CD8-positive, alpha-beta memory T cell (primary cell): ENCODE measurements at places on chromosomes 7 and 10.

GRCh38 chr7:4010923-4011656, 671.0 kb upstream of the FOXK1 start:
- DNase-seq: no peak
- H3K27me3 ChIP-seq: no peaks in the 10 kb centered on the region
- no peak overlapping the region for H3K4me3 ChIP-seq
- no peak overlapping the region for H3K27ac ChIP-seq
- no peaks in the 10 kb centered on the region for H3K4me1 ChIP-seq
- no peaks in the 10 kb centered on the region for H3K36me3 ChIP-seq

GRCh38 chr7:80181411-80181810, 46.8 kb downstream of the GNAI1 start:
- DNase-seq: no peak
- H3K4me3 ChIP-seq: no peak overlapping the region
- H3K4me1 ChIP-seq: no peaks in the 10 kb centered on the region
- no peaks in the 10 kb centered on the region for H3K27me3 ChIP-seq

- DNase-seq: no peak
- H3K4me1 ChIP-seq: no peaks in the 10 kb centered on the region
- no peak overlapping the region for H3K4me3 ChIP-seq
- H3K27me3 ChIP-seq: no peaks in the 10 kb centered on the region
- H3K36me3 ChIP-seq: no peaks in the 10 kb centered on the region
These were observed 5.8 kb downstream of the KCND2 start for GRCh38 chr7:120278773-120279172.

DNA sequence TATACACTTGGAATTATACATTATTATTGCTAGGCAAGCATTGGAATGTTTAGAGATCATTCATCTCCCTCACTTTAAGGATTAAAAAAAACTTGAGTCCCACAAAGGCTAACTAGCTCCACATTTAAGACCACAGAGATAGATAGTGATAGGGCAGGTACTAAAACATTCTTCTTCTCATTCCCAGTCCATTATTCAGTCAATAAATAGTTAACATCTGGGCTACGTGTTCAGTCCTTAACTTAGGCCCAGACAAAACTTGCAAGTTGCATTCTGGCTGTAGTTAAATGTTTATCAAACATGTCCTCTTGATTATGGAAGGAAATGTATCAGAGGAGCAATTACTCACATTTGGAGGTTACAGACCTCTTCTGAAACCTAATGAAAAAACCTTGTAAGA, 2.4 kb downstream of the GNG11 start:
- no peak for DNase-seq
- no peak overlapping the region for H3K4me3 ChIP-seq
- no peaks in the 10 kb centered on the region for H3K36me3 ChIP-seq
- no peaks in the 10 kb centered on the region for H3K4me1 ChIP-seq
- H3K27me3 ChIP-seq: peaks cover 8% of the 10 kb centered on the region
- no peak overlapping the region for H3K27ac ChIP-seq

- no peak for DNase-seq
- H3K36me3 ChIP-seq: no peaks in the 10 kb centered on the region
- H3K27me3 ChIP-seq: no peaks in the 10 kb centered on the region
- no peak overlapping the region for H3K27ac ChIP-seq
- H3K4me1 ChIP-seq: no peaks in the 10 kb centered on the region
- H3K4me3 ChIP-seq: no peak overlapping the region
These were observed 240.2 kb upstream of the CNTNAP2 start for GRCh38 chr7:145876376-145876775.

DNA sequence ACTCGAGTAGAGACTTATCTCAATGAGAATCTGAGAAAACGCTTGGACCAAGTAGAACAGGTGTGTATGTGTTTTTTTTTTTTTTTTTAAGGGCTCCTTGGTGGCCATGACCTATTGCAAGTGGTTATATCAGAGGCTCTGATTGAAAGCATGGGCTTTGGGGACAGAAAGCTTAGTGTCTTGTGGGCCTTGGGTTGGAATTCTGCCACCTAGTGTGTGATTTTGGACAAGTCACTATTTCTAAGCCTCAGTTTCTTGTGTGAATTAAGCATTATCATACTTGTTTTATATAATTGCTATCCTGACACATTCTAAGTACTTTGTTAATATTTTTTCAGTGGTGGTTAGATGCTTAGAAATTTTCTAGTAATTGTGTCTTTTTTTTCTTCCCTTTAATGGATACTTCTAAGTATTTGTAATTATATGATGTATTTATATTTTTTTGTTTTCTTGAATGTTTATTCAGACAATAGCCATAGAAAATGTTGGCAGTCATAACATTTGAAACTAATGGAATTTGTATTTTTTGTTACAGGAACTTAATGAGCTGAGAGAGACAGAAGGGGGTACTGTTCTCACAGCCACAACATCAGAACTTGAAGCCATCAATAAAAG, 33.1 kb downstream of the SMC3 start:
- no peak overlapping the region for H3K27ac ChIP-seq
- no peaks in the 10 kb centered on the region for H3K27me3 ChIP-seq
- H3K36me3 ChIP-seq: peaks cover 8% of the 10 kb centered on the region
- no peak overlapping the region for H3K4me3 ChIP-seq
- no peak for DNase-seq
- no peaks in the 10 kb centered on the region for H3K4me1 ChIP-seq

DNA sequence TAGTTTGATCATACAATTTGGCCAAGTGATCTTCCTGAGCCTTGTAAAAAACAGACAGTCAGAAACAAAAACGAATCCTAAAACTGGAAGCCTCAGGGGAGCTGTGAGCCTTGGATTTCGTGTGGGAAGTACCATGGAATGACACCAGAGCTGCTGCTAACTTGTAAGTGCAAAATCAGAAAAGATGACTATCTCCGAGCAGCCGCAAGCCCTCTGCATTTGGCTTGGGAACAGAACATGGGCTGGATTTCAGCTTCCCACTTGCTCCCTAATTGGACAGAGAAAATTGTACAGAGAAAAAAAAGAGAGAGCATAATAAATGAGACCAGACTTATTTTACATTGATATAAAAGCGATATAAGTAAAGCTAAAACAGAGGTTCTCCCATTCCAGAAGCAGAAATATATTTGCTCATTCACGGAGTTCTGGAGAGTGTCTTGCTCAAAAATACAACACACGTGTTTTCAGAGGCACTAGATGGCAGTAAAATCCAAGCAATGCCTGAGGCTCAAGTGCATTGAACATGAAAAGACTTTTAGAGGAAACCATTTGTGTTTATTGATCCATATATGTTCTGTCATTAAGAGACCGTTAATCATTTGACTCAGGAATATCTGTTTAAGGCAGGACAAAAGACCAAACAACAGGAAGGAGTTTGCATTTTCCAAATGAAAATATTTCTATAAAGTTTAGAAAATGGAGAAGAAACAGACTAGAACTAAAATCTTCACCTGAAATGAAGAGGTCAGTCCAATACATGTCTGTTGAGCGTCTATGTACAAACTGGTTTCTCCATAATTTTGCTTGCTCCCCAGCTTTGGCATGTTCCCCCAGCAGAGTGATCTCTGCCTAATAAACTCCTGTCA, 78.3 kb upstream of the SLC26A5 start:
- no peaks in the 10 kb centered on the region for H3K36me3 ChIP-seq
- no peaks in the 10 kb centered on the region for H3K4me1 ChIP-seq
- no peaks in the 10 kb centered on the region for H3K27me3 ChIP-seq
- no peak overlapping the region for H3K27ac ChIP-seq

- no peaks in the 10 kb centered on the region for H3K36me3 ChIP-seq
- H3K4me3 ChIP-seq: no peak overlapping the region
- DNase-seq: no peak
- no peaks in the 10 kb centered on the region for H3K4me1 ChIP-seq
- no peaks in the 10 kb centered on the region for H3K27me3 ChIP-seq
These were observed 105.5 kb upstream of the PTN start for GRCh38 chr7:137449016-137449415.

- H3K36me3 ChIP-seq: no peaks in the 10 kb centered on the region
- no peaks in the 10 kb centered on the region for H3K4me1 ChIP-seq
- no peak overlapping the region for H3K4me3 ChIP-seq
- no peak overlapping the region for H3K27ac ChIP-seq
These were observed 71.7 kb downstream of the RAMP3 start for GRCh38 chr7:45229156-45229920.

DNA sequence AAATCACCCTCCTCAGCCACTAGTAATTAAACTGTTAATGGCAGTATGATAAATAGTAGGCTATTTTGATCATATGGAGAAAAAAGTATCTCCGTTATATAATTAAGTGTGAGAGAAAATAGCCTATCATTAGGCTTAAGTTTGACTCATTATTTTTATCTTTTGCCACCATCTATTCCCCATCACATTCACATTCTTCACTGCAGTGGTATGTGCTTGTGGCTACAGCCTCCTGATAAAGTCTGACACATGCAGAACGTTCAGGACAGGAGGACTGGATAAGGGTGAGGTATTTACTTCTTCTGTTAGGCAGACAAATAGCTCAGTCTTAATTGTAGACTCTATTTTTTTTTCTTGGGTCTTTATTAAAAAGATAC, 5.8 kb downstream of the NEBL start:
- no peaks in the 10 kb centered on the region for H3K27me3 ChIP-seq
- no peak overlapping the region for H3K4me3 ChIP-seq
- no peak overlapping the region for H3K27ac ChIP-seq
- no peaks in the 10 kb centered on the region for H3K4me1 ChIP-seq
- H3K36me3 ChIP-seq: no peaks in the 10 kb centered on the region

- H3K4me1 ChIP-seq: no peaks in the 10 kb centered on the region
- H3K4me3 ChIP-seq: no peak overlapping the region
- DNase-seq: no peak
These were observed 20.2 kb upstream of the FRA10AC1 start for GRCh38 chr10:93722550-93722949.

GRCh38 chr7:94064541-94065191, 60.5 kb upstream of the BET1 start:
- no peak overlapping the region for H3K4me3 ChIP-seq
- H3K27ac ChIP-seq: no peak overlapping the region
- H3K4me1 ChIP-seq: peaks cover 3% of the 10 kb centered on the region
- DNase-seq: no peak

DNA sequence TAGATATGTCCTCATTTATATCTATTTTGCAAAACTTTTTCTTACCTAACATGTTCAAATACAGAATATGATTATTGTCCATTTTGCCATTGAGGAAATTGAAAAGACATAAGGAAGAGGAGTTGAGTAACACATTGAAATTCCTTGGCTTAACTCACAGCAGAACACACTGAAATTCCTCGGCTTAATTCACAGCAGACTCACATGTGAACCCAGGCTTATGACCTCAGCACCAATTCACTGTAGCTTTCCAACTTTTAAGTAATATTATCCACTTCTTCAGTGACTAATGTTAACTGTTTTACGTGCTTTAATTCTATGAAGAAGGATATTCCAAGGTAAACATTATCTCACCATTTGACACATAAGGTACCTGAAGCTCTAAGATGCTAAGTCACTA, 597.5 kb upstream of the PFKP start:
- H3K27me3 ChIP-seq: no peaks in the 10 kb centered on the region
- no peaks in the 10 kb centered on the region for H3K36me3 ChIP-seq
- no peaks in the 10 kb centered on the region for H3K4me1 ChIP-seq

DNA sequence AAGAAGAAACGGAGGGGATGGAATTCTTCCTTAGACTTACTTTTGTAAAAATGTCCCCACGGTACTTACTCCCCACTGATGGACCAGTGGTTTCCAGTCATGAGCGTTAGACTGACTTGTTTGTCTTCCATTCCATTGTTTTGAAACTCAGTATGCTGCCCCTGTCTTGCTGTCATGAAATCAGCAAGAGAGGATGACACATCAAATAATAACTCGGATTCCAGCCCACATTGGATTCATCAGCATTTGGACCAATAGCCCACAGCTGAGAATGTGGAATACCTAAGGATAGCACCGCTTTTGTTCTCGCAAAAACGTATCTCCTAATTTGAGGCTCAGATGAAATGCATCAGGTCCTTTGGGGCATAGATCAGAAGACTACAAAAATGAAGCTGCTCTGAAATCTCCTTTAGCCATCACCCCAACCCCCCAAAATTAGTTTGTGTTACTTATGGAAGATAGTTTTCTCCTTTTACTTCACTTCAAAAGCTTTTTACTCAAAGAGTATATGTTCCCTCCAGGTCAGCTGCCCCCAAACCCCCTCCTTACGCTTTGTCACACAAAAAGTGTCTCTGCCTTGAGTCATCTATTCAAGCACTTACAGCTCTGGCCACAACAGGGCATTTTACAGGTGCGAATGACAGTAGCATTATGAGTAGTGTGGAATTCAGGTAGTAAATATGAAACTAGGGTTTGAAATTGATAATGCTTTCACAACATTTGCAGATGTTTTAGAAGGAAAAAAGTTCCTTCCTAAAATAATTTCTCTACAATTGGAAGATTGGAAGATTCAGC, 158.7 kb upstream of the LANCL2 start:
- H3K4me1 ChIP-seq: no peaks in the 10 kb centered on the region
- H3K27ac ChIP-seq: no peak overlapping the region

DNA sequence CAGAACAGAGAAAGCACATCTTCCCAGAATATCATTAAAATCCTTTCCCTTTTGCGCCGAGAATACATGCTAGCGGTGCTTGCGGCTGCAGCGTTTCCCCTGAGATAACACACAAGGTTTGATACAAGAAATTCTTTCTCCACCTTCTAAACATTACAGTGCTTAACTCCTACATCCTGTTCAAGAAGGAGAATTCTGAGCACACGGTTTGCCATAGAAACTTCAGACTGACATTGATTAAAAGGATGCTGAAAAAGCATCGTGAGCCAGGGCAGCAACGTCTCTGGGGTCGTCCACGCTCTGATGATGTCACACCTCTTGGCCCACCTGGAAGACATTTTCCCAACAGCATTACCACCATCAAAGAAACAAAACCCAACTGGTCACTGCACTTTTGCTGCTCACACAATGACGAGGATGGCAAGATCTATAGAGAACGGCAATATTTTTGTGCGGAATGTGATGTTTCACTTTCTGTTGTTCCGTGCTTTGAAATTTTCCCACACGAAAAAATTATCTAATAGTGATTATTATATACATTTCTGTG, 27.0 kb upstream of the PRSS1 start:
- no peaks in the 10 kb centered on the region for H3K4me1 ChIP-seq
- no peak overlapping the region for H3K4me3 ChIP-seq
- no peak overlapping the region for H3K27ac ChIP-seq
- DNase-seq: no peak
- H3K36me3 ChIP-seq: no peaks in the 10 kb centered on the region

GRCh38 chr10:5036511-5036910, 32.9 kb upstream of the AKR1C2 start:
- DNase-seq: no peak
- H3K4me1 ChIP-seq: no peaks in the 10 kb centered on the region
- no peaks in the 10 kb centered on the region for H3K27me3 ChIP-seq
- H3K4me3 ChIP-seq: no peak overlapping the region
- no peaks in the 10 kb centered on the region for H3K36me3 ChIP-seq

- DNase-seq: no peak
- H3K27ac ChIP-seq: no peak overlapping the region
These were observed 145.7 kb upstream of the RHEB start for GRCh38 chr7:151665368-151665767.

GRCh38 chr7:46586406-46586805, 665.3 kb upstream of the IGFBP3 start:
- H3K36me3 ChIP-seq: no peaks in the 10 kb centered on the region
- no peak overlapping the region for H3K27ac ChIP-seq
- DNase-seq: no peak
- no peak overlapping the region for H3K4me3 ChIP-seq
- H3K27me3 ChIP-seq: no peaks in the 10 kb centered on the region
